ENCODE measurements at places on chromosomes 11 and 22.

DNA sequence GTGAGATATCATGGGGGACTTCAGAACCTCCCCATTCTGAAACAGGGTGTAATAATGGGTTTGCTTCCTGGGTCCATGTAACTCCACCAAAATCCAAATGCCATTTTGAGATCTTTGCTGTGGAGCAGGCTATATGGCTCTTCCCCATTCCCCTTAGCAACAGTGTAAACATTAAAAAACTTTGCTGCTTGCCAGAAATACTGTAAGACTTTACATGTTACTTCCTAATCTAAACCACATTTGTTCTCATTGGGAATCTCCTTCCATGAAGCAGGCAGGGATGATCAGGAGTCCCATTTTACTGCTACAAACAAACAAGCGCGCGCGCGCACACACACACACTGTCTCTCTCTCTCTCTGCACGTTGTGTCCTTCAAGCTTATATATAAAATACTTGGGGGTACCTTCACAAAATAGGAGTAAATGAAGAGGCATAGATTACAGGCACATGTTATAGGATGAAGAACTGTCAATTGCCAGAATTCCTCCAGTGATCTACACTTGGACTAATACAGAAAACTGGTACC, 86.5 kb downstream of the ANO3 start:
- no peak for DNase-seq

DNA sequence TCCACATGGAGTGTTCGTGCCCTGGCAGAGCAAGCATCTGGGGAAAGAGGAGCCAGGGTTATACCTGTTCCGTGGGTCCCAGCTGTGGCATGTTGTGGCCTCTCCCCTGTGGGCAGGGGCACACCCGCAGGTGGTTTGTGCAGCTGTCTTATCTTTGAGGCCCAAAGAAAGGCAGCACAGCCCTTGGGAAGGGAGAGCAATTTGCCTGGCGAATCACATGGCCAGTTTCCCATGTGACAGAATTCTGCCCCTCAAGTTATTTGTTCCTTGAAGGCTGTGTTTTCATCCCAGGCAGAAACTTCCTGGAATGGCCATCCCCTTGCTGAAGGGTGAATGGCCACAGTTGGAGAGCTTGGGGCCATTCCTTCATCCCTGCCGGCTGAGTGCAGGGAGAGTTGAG, 16.4 kb upstream of the COX8A start:
- DNase-seq: no peak

DNA sequence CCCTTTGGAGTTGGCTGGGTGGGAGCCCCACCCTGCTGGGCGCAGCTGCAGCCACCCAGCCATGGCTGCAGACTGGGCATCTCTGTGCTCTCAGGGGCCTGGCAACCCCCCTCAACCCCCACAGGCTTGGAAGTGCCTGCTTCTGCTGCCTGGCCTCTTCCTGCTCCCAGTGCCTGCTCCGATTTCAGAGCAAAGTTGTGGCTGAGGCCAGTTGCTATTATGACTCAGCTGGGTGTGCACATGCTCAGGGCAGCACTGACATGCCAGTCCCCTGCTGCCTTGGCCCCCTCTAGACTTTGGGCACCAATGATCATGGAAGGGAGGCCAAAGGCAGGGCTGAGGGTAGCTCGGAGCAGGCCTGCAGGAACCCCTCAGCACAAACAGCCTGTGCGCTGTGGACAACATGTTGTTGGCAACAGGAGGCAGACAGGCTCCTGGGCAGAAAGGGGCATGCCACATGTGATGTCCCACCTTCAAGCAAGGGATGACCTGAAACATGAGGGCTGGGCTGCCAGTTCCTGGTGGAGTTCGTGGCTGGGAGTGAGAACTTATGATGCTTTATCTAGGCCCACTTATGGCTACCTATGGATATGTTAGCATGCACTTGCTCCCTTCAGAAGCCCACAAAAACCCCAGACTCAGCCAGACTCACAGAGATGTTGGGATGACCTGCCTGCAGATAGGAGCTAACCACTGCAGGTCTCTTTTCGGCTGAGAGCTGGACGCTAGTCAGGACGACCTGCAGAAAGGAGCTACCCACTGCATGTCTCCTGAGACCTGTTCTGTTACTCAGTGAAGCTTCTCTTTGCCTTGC, 96.4 kb upstream of the AMOTL1 start:
- DNase-seq: no peak

DNA sequence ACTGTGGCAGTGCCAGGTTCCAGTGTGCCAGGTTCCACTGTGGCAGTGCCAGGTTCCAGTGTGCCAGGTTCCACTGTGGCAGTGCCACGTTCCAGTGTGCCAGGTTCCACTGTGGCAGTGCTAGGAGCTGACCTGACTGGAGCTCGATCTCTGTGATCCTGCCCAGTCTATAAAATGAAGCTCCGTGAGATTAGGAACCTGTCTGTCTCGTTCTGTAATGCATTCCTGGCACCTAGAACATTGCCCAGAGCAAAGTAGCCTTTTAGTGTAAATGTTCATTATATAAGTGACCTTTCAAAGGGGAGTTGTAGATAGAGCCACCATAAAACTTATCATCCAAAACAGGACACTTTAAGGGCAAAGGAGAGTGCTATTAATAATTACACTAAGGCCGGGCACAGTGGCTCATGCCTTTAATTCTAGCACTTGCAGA, 36.0 kb downstream of the ART5 start:
- DNase-seq: no peak

DNA sequence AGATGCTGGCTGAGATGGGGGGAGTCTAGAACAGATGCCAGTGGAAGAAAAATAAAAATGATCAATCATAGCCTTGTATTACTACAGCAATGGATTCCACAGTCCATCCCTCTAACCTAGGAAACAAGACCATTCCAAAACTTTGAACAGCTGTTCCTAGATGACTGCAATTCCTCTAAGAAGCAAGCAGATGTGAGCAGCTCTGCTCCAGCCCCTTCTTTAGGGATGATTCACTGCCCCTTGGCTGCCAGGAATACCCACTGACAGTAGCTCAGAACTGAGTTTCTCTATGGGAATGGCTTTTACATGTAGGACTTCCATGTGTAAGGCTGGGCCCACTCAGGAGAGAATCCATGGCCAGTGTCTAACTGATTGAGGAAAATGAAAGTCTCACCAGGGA, 943.9 kb downstream of the OPCML start:
- DNase-seq: no peak

DNA sequence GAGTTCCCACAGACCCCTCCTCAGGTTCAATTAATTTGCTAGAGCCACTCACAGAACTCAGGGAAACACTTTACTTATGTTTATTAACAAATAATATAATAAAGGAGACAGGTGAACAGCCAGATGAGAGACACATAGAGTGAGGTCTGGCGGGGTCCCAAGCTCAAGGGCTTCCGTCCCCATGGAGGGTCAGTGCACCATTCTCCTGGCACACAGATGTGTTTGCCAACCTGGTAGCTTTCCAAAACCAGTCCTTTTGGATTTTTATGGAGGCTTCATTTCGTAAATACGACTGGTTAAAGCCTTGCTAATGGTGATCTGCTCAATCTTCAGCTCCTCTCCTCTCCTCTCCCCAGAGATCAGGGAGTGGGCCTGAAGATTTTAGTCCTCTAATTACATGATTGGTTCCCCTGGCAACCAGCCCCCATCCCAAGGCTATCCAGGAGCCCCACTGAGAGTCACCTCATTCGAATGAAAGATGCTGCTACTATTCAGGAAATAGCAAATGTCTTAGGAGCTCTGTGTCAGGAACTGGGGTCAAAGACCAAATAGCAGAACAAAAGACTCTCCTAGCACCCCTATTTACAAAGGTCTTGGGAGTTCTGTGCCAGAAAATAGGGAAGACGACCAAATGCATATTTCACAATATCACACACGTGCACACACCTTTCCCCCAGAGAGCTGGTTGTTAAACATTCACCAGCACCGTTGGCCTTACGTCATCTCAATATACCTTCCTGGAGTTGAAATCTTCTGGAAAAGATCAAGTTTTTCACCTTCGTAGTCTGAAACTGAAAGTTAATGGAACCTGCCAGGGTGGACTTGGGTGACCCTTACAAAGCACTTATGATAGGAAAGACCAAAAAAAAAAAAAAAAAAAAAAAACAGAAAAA, 23.8 kb upstream of the CAPRIN1 start:
- DNase-seq: no peak

- DNase-seq: no peak
Measured at GRCh38 chr22:46861468-46862367, 99.3 kb downstream of the TBC1D22A start.

GRCh38 chr11:102530558-102530957, at the start of gene MMP7:
MMP7 (minus strand) TSS chr11:102530747; CDS start chr11:102530700, 47 bp downstream.
- DNase-seq: peak; percentile 55

GRCh38 chr11:22461626-22462025, 123.4 kb downstream of the SLC17A6 start:
- DNase-seq: no peak

DNA sequence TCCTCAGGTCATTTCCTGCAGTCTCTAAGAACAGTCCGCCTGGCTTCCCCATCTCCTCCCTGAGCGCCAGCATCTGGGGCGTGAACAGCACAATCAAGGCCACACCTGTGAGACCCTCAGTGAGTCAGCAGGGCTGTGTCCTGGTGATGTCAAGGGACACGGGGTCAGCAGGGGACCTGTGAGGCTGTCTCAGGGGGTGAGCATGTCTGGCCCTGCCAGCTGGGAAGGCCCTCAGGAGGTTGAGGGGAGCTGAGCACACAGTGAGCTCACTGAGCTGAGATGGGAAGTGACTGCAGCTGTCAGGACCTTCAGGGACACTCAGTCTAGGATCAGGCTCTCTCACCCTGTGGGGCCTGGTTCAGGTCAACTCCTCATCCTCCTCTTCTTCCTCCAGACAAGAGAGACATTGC, 46.6 kb upstream of the VPREB1 start:
- DNase-seq: no peak

- DNase-seq: no peak
Measured at GRCh38 chr22:25482091-25482760, 82.2 kb upstream of the GRK3 start.

GRCh38 chr11:11982975-11983374, 25.5 kb downstream of the DKK3 start:
- DNase-seq: no peak

DNA sequence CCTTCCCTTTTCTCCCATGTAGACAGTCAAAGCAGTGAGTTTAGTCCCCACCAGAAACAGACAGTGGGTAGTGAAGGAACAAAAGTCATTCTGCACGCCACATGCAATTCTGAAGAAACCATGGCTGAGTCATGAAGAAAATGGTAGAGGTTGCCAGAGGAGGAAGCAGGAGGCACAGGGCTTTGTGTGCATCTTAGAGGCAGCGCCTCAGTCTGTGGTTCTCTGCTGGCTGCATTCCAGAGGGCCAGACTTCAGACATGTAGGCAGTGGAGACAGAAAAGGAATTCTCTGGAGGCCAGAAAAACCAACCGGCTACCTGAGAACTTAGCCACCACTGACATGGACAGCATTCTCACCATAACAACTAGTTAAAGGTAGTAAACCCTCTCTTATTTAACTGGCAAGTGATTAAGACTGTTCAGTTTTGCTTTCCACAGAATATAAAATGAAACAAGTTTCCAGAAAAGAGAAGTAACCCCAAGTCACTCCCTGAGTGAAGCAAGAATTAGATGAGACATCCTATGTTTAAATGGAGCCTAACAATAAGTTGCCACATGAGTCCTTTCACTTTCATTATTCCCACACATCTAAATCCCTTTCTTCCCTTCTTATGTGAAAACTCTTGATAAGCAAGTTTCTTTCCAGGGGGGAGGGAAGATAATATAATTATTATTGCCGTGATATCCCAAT, 556.1 kb downstream of the SOX6 start:
- DNase-seq: no peak

- DNase-seq: peak; percentile 86
Measured at GRCh38 chr11:121595717-121596161, 143.0 kb upstream of the SORL1-AS1 start.

DNA sequence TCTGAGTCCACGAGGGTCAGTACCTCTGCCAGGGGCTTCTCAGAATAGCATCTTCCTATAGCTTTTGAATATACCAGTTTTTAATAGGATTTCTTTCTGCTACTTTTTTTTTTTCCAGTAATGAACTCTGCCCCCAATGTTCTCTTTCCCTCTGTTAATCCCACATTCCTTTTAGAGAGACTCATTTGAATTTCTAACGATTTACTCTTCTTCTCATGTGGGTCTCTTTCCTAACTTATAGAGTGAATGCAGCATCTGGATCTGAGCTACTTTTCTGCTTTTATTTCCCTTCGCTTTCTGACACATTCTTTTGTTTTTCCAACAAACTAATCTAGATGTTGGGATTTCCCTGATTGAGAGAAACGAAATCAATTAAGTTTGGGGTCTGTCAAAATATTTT, 71.4 kb downstream of the INSC start:
- DNase-seq: no peak

- DNase-seq: no peak
Measured at GRCh38 chr22:27752771-27753170, 48.8 kb downstream of the MN1 start.

- DNase-seq: no peak
Measured at GRCh38 chr11:133795088-133795487, 50.2 kb downstream of the SPATA19 start.

- DNase-seq: no peak
Measured at GRCh38 chr11:33891714-33892327, at the start of gene LMO2. LMO2 (minus strand) TSS chr11:33892076; CDS start chr11:33869716, 22,360 bp downstream.

DNA sequence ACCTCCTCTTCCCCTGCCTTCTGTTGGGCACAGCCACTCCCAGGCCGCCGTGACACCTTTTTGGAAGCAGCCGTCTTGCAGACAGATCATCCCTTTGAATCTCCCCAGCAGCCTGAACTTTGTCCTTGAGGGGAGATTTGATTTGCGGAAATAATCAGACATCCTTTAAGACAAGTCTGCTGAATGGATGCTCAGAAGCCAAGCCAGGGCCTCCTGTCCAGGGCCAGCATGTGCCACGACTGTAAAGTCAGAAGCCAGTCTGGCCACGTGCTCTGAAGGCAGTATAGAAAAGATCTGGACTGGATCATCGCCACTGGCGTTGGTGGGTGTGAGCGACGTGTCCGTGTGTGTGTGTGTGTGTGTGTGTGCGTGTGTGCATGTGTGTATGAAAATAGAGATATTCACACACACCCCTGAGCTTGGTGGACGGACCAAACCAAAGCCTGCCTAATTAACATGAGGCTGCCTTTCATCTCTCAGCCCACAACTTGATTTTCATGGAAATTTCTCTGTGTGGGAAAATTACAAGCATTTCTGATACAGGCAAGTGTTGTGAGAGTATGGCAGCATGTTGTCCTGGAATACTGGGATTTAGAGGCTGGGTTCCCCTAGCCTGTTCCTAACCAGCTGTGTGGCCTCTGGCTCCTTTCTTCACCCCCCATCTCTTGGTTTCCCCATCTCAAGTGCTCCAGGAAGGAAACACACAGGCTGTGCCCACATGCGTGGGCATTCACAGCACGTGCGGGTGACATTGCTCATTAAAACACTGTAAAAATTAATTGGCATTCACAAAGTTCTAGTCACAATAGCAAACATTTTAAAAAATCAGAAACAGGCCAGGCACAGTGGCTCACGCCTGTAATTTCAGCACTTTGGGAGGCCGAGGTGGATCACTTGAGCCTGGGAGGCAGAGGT, 61.8 kb upstream of the WNT7B start:
- no peak for DNase-seq

GRCh38 chr22:39502789-39503409, 809 bp downstream of the MIEF1 start:
- DNase-seq: no peak

All from ACHN (cell line).